Fibroblast of lung (primary cell): ENCODE measurements at places on chromosomes 6 and 20.

GRCh38 chr20:48421547-48421946 is 406.3 kb downstream of the PREX1 start:
- DNase-seq: no peak

- DNase-seq: no peak
Observed at GRCh38 chr6:112343977-112344376, 3.2 kb upstream of the RFPL4B start.

DNA sequence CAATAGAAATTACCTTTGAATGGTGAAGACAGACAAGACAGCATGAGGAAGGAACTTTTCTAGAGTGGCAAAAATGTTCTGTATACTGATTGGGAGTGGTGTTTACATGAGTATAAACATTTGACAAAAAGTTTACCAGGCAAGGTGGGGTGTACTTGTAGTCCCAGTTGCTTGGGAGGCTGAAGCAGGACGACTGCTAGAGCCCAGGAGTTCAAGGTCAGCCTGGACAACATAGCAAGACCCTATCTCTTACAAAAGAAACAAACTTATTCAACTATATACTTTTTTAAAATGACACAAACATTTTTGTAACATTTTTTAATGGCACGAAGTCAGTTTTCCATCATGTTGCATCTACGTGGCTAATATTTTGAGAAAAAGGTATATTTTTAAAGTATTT is 40.5 kb downstream of the ZHX3 start:
- no peak for DNase-seq

DNA sequence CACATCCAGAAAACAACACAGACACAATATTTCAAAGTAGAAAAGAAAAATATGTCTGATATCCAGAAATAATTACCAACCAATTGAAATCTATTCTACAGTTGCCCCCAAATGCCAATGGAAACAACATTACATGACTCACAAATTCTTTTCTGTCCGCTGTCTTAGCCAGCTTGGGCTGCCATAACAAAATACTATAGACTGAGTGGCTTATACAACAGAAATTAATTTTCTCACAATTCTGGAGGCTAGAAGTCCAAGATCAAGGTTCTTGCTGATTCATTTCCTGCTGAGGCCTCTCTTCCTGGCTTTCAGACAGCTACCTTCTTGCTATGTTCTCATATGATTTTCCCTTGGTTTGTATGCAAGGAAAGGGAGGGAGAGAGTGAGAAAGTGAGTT is 698.1 kb downstream of the DHX35 start:
- DNase-seq: peak; percentile 1

DNA sequence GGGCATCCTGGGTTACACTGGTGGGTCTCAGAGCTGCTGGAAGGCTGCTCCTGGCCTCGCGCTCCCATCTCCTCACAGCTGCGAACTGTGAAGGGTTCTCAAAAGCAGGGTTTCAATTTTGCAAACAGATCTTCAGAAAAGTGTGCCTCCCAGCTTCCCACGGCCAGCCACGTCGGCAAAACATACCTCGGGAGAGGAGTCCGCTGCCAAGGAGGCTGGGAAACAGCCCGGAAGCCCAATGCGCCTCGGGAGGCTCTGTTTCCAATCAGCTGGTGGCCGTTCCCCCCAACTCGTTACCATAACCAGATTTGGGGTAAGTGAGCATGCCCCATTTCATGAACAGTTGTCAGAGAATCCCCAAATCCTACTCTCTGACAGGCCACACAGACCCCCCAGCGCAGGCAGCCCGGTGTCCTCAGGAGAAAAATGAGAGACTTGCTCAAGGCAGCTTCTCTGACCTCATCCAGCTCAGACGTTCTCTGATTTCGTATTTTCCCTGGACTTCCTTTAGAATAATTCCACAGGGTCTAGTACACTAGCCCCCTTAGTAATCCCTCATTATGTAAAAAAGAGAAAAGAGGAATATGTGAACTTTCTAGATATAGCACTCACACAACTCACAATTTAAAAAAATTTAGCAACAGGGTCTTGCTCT is 98.4 kb downstream of the SNX5 start:
- no peak for DNase-seq
